NCI-H1930 (cell line): ENCODE measurements at places on chromosomes 5 and 9.

DNA sequence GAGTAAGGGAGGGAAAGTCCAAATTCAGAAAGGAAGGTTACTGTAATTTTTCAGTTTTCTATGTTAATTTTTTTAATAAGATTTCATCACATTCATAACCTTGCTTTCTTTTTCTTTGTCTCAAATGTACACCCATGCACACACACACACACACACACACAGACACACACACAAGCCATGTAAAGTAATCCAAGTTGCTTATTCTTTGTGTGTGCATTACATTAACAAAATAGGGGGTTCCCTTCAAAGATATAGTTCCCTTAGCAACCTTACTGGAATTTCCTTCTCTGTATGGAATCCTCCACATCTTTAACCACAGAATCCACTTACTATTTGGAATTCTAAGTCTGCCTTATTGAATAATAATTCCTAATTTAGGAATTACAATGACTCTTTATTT is 32.7 kb downstream of the ZNF366 start:
- DNase-seq = no peak

- DNase-seq = no peak
Observed at GRCh38 chr5:173997331-173997730, 8.4 kb downstream of the C5orf47 start.

GRCh38 chr5:130151239-130151638 is 247.0 kb downstream of the CHSY3 start:
- no peak for DNase-seq

GRCh38 chr9:8859416-8859815 is 1059.8 kb upstream of the DMAC1 start:
- no peak for DNase-seq

DNA sequence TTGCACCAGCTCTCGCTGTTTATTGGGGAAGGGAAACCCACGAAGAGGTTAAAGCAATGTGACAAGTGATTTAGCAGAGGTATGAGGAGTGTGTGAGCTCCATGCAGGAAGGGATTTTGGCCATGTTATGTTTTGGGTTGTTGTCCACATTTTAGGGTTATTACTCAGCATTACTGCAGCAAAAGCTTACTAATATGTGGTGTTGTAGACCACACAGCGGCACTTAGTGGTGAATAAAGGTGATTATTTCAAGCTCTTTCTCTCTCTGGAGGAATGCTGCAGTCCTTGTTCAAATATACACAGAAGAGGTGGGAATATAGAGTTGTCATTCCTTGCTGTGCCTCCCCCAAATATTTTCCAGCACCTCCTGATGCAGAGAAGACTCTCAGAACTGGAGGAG is 29.7 kb upstream of the AKNA start:
- no peak for DNase-seq

DNA sequence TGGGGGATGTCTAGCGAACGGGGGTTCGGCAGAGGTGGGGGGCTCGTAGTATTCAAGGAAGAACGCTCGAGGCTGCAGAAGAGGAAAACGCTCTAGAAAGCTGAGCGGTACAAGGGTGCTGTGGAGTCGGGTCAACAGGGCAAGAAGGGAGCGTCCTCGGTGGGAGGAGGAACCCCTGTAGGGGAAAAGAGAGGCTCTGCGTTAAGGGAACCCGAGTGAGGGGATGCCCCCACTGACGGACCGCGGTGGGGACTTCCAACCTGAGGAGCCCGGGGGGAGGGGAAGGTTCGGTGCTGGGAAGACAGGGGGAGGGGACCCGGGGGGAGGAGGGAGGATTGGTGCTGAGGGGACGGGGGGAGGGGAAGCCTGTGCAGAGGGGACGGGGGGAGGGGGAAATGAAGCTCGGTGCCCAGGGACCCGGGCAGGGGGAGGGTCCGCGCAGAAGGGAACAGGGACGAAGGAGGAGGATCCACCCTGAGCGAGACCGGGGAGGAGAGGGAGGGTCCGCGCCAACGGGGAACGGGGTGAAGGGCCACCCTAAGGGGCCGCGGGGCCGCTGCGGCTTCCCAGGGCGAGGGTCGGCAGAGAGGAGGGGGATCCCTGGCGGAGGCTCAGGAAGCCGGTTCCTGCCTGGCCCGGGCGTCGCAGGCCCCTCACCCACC is 621 bp downstream of the NR6A1 start:
- DNase-seq = no peak

GRCh38 chr9:126459965-126460843 is 133.6 kb downstream of the MVB12B start:
- no peak for DNase-seq

DNA sequence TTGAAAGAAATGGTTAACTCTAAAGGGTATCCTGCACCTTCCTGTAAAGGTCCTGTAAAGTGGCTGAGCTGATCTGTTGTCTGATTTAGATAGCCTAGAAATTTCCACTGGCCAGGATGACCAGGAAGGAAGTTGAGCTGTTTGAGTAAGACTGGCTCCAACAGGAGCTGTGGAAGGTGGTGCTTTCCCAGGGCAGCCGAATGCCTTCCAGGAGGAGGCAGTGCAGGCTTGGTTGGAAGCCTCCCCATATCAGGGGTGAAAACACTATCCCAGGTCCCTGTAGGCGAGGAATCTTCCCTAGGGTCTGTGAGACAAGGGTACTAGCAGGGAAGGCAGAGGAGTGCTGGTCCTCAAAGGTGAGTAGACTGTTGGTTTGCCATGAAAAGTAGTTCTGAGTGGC is 98.4 kb downstream of the LIX1 start:
- no peak for DNase-seq

- DNase-seq = no peak
Observed at GRCh38 chr9:84174486-84174885, 166.1 kb downstream of the SLC28A3 start.

DNA sequence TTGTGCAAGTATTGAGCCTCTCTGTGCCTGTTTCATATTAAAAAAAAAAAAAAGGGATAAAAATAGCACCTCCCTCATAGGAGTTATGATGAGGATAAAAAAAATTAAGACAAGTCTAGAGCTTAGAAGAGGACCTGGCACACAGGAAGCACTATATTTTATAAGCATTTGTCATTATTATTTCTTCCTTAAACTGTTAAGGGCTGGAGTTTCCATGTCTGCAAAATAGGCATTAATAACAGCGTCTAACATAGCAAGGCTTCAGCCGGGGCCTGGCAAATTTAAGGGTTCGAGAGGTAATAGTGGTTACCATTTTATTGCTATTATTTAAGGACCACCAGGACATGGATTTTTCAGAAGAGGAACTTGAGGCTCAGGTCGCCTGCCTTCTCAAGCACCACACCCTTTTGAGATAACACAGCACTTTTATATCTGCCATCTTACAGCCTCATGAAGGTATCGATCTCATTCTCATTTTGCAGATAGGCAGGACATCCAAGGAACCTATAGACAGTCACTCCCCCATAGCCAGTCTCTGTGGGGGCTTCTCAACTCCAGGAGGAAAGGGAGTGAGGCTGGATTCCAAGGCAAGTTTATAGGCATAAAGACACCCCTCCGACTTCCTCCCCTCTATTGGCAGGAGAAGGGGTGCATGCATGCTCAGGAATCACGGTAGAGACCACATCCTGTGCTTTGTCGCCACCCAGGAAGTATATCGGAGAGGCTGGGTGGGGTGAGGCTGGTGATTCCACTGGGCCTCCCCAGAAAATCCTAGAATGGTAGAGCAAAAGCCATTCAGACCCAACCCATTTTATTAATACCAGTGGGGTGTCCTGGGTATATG is 2.4 kb downstream of the ANXA6 start:
- DNase-seq = no peak

- DNase-seq = no peak
Observed at GRCh38 chr5:22643356-22643755, 209.8 kb downstream of the CDH12 start.

GRCh38 chr9:34398875-34399274 is 22.2 kb upstream of the MYORG start:
- no peak for DNase-seq

DNA sequence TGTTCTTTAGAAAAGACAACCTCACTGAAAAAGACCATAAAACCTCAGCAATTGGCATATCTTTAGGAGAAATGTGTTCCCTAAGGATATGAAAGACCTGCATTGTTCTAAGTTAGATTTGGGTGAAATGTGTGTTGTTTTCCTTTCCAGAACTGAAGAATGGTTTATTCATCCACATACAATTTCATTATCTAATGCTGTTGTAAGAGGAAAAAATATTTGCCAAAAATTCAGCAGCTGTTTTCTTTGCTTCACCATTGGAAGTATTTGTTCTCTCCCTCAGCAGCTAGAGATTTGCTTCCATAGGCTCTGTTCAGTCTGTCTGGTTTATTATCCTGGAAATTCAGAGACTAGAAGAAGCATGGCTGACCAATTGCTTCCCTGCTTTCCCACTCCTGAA is 150.9 kb downstream of the ISOC1 start:
- DNase-seq = no peak

GRCh38 chr5:36153298-36153677 is 1.4 kb downstream of the SKP2 start:
- no peak for DNase-seq

DNA sequence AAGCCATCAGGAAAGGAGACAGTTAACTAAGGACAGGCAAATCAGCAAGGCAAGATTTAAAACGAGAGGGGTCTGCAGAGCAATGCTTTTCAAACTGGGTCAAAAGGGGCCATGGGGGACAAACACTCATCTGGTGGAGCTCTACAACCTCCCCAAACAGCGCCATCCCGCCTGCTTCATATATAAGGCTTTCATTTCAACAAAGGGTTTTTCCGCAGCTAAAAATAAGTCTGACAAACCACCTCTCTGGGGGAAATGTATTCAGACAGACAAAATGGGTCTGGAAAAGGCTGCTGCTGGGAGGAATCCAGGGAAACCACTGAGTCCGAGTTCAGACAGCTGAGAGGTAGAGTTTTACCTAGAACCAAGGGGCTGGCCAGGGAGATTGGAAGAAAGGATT is 8.3 kb upstream of the SEPTIN8 start:
- no peak for DNase-seq

DNA sequence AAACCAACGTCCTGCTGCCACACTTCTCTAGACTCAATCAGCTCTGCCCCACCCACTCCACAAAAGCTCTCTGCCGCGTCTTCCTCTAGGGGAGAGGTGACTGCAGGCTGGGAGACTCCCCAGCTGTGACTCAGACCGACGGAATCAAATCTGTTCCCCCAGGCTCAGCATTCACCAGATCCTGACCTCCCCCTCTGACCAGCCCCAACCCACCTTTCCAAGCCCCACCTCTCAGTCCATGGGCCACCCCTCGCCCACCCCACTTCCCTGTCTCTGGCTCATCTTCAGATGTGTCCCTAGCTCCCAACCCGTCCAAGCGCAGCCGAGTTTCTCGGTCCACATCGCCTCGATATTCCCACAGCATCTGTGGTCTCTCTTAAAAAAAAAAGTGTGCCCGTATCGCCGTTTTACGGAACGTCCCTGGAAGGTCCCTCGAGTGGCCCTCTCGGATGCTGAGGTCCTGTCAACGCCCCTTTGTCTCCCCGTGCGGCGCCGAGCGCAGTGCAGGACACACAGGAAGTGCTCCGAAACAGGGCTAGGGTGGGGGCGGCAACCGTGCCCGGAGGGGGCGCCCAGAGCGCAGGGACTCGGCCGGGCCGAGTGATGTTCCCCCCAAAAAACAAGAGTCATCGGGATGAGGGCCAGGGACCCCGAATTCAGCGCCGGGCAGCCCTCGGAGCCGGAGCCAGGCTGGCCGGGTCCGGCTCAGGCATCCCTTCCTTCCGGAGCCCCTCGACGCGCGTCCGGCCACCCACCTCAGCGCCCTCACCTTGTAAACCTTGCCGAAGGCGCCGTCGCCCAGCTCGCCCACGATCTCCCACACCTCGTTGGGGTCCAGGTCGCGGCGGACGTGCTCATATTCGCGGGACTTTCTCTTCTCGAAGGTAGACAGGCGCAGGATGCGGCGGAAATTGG is 649 bp downstream of the STK10 start:
- DNase-seq = no peak

GRCh38 chr5:40871177-40871576 is 30.0 kb downstream of the CARD6 start:
- DNase-seq = no peak

DNA sequence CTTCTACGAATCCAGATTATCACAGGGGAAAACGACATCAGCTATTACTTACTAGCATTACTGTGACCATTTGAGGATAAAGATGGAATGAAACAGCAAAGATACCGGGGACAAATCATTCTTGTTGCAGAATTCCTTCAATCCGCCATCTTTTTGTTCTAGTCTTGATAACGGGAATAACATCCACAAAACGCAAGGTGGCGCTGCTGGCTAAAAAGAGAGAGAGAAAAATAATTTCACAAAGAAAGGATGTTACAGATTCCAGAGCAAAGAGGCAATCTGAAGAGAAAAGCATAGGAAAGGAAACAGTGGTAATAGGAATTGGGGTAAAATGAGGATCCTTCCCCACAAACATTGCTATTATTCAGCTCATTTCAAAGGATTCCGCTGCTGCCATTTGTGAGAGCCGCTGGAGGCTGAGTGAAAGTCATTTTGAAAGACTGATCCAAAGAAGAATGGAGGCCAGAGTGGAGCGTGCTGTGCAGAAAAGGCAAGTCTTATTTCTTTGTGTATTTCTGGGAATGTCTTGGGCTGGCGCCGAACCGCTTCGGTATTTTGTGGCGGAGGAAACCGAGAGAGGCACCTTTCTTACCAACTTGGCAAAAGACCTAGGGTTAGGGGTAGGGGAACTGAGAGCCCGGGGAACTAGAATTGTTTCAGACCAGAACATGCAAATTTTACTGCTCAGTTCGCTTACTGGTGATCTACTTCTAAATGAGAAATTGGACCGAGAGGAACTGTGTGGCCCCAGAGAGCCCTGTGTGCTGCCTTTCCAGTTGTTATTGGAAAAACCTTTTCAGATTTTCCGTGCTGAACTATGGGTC is at the start of gene PCDHB7:
Gene PCDHB7 (plus strand): TSS at position 264 of the 824 bp plus-strand sequence. CDS start 192 bp downstream, at position 456.
- no peak for DNase-seq

GRCh38 chr5:171432583-171433351 is 13.3 kb downstream of the FGF18 start:
- DNase-seq = no peak

DNA sequence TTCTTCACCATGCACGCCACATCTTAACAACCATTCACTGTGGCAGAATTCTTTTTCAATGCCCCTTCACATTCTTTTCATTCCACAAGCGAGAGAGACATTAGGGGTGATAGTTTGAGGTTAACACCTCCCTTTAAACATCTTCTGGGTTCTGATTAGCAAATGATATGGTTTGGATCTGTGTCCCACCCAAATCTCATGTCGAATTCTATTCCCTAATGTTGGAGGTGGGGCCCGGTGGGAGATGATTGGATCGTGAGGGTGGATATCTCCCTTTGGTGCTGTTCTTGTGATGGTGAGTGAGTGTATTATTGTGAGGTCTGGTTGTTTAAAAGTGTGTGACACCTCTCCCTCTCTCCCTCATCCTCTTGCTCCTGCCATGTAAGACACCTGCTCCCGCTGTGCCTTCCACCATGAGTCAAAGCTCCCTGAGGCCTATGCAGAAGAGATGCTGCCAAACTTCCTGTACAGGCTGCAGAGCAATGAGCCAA is 46.1 kb upstream of the RAI14 start:
- DNase-seq = no peak

DNA sequence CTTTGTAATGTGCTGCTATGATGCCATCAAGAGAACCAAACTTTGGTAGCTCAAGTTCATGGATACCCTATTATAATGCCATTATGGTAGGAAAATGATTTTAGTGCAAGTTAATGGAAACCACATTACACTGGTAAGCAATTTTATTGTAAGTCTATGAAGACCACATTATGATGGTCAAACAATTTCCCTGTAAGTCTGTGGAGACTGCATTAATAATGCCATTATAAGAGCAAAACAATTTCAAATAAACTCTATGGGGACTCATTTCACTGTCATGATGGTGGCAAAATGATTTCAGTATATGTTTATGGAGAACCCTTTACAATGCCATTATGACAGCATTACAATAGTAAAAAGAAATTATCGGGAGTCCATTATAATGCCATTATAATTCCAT is 602.0 kb upstream of the MEF2C start:
- no peak for DNase-seq
